Thymus (tissue), 14 donors: ENCODE measurements at places on chromosomes 16 and 17.

DNA sequence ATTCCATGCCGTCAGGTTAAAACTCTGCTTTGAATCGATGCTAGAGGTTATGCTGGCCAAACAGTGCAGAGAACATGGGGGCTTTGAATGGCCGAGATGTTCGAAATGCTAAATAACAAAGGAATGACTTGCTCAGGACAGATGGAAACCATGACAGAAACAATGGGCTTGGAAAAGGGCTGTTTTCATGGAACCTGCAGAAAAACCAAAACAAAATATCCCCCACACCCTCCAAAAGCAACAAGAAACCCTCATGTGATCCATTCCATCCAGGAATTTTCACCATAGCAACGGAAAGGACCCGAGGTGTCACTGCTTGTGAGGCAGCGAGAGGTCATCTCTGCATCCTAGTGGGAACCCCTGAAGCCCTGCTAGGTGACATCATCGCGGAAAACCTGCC is 25.5 kb downstream of the GPRC5B start:
- DNase-seq: no peak
- no peaks in the 10 kb centered on the region for H3K36me3 ChIP-seq
- H3K4me3 ChIP-seq: no peak overlapping the region
- H3K27me3 ChIP-seq: no peaks in the 10 kb centered on the region

GRCh38 chr17:339193-340061 is 13.2 kb downstream of the RPH3AL start:
- H3K4me3 ChIP-seq: no peak overlapping the region
- H3K4me1 ChIP-seq: no peaks in the 10 kb centered on the region
- H3K27me3 ChIP-seq: peaks cover 13% of the 10 kb centered on the region
- no peaks in the 10 kb centered on the region for H3K36me3 ChIP-seq
- no peak for DNase-seq

- H3K36me3 ChIP-seq: peaks cover 39% of the 10 kb centered on the region
- no peak for DNase-seq
Observed at GRCh38 chr16:75566758-75567255, 628 bp downstream of the GABARAPL2 start.

DNA sequence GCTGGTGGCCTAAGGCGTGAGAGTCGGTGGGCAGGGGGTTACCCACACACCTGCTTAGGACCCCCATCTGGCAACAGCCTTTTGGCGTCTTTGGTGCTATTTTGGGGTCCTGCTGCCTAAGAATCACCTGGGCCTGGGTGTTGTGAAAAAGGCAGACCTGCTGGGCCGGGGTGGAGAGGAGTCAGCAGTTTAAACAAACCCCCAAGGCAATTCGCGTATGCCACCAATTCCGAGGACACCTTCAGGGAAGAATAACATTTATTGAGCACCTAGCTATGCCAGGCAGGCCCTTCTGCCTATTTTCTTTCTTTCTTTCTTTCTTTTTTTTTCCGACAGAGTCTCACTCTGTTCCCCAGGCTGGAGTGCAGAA is 53.9 kb upstream of the TOB1 start:
- no peak overlapping the region for H3K4me3 ChIP-seq
- H3K27ac ChIP-seq: no peak overlapping the region
- no peaks in the 10 kb centered on the region for H3K27me3 ChIP-seq
- H3K36me3 ChIP-seq: no peaks in the 10 kb centered on the region

DNA sequence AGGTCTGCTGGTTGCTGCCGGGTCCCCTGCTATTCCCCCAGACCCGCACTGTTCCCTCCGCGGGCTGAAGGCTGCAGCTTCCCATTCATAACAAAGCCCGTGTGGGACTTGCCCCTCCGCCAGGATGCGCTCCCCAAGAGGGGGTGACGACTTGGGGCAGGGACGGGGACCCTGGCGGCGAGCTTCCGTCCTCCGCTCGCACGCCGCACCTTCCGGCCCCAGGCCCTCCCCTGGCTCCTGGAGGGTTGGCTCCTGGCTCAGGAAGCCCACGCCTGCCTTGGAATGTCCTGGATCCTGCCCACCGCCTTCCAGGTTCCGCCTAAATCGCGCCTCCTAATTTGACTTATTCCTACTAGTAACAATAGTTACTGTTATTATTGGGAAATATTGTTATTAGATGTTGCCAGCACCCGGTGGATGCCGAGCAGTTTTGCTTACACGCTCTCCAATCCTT is 1.1 kb upstream of the TFAP4 start:
- peak; percentile 64 for DNase-seq
- H3K27ac ChIP-seq: peak overlapping the region; percentile 99
- H3K4me1 ChIP-seq: peaks cover 39% of the 10 kb centered on the region
- peaks cover 3% of the 10 kb centered on the region for H3K36me3 ChIP-seq
- no peaks in the 10 kb centered on the region for H3K27me3 ChIP-seq
- peak overlapping the region; percentile 82 for H3K4me3 ChIP-seq

DNA sequence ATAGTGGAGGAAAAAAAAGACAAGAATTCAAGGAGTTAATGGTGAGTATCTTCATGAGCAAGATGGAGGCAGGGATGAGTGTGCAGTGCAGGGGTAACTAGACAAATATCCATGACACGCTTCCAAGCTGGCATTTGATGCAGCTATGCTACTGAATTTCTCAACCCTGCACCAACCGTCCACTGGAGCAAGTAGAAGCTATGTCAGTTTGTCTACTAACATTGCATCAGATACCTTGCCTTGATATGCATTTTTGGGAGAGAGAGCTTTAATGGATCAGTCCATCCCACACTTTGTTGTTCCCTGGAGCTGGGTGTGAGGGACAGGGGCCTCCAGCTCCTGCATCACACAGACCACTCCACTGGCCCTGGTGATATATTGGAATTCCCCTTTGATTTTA is 16.4 kb downstream of the CCL11 start:
- H3K27me3 ChIP-seq: no peaks in the 10 kb centered on the region
- no peaks in the 10 kb centered on the region for H3K36me3 ChIP-seq
- no peak overlapping the region for H3K4me3 ChIP-seq
- no peak for DNase-seq
- H3K27ac ChIP-seq: no peak overlapping the region

DNA sequence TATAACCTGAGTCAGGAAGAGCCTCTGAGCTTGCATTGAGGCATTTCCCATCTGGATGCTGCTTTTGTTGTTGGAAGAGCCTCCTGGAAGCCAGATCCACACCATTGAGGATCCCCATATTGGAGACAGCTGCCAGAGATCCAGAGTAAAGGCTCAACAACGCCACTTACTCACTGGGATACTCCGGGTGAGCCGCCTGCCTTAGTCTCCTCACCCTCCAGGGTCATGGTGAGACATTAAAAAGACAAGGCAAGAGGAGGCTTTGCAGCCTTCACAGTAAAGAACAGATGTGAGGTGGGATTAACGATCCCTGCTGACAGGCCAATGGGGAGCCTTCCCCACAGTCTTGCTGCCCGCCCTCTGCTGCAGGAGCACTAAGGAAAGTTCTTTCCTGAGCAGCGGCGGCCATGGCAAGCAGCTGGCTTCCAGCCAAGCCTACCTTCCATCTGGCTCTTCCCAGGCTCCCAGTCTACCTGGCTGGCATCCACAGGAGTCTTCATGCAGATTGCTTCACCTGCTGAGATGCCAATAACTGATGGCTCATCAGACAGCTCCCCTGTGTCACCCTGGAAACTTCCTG is 198.5 kb downstream of the CYLD start:
- DNase-seq: no peak
- H3K4me3 ChIP-seq: no peak overlapping the region
- H3K27me3 ChIP-seq: no peaks in the 10 kb centered on the region
- H3K4me1 ChIP-seq: no peaks in the 10 kb centered on the region
- H3K27ac ChIP-seq: no peak overlapping the region

DNA sequence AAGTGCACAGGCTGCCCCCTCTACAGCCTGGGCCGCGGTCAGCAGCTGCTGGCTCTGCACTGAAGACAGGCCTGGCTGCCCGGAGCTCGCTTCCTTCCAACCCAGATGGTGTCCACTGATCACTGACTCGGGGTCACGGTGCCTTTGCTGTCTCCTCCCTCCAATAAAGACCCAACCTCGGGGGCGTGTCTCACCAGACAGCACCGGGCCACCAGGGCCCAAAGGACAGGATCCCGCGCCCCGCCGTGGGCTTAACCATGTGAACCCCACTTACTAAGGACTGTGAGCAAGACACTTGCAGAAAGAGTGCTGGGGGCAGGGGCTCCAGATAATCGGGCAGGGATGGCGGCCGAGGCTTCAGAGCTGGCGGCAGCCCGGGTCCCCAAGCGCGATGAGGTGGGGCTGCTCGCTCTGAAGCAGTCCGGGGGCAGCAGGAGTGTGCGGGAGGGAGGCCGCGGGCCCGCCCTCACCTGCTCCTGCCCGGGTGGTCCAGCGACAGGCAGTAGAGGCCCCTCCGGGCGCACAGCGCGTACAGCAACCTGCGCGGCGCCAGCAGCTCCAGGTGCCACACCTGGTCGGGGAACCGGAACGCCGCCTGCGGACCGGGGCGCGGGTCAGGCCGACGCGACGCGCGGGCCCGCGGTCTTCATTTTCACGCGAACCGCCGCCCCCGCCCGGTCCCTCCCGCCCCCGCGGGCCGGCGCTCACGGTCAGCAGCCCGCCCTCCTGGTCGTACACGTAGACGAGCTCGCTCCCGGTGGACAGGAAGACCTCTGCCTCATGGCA is 502 bp downstream of the FAAP100 start:
- DNase-seq: no peak
- H3K36me3 ChIP-seq: peaks cover 33% of the 10 kb centered on the region
- no peaks in the 10 kb centered on the region for H3K27me3 ChIP-seq
- H3K4me3 ChIP-seq: peak overlapping the region; percentile 87
- no peak overlapping the region for H3K27ac ChIP-seq

- no peak overlapping the region for H3K27ac ChIP-seq
- no peak overlapping the region for H3K4me3 ChIP-seq
- H3K27me3 ChIP-seq: no peaks in the 10 kb centered on the region
- H3K36me3 ChIP-seq: no peaks in the 10 kb centered on the region
- H3K4me1 ChIP-seq: no peaks in the 10 kb centered on the region
Observed at GRCh38 chr16:8655184-8655717, 19.2 kb upstream of the ABAT start.

- no peaks in the 10 kb centered on the region for H3K27me3 ChIP-seq
- H3K4me1 ChIP-seq: no peaks in the 10 kb centered on the region
- DNase-seq: no peak
Observed at GRCh38 chr16:939941-940340, 30.8 kb downstream of the LMF1 start.

GRCh38 chr16:23505180-23505665 is 5.1 kb downstream of the GGA2 start:
- no peak for DNase-seq
- peaks cover 19% of the 10 kb centered on the region for H3K4me1 ChIP-seq
- no peaks in the 10 kb centered on the region for H3K27me3 ChIP-seq
- H3K4me3 ChIP-seq: no peak overlapping the region
- H3K36me3 ChIP-seq: no peaks in the 10 kb centered on the region

- H3K4me1 ChIP-seq: peaks cover 14% of the 10 kb centered on the region
- H3K27ac ChIP-seq: no peak overlapping the region
- H3K36me3 ChIP-seq: no peaks in the 10 kb centered on the region
- no peak overlapping the region for H3K4me3 ChIP-seq
- H3K27me3 ChIP-seq: no peaks in the 10 kb centered on the region
- DNase-seq: no peak
Observed at GRCh38 chr17:64982139-64982915, 63.0 kb upstream of the LRRC37A3 start.

DNA sequence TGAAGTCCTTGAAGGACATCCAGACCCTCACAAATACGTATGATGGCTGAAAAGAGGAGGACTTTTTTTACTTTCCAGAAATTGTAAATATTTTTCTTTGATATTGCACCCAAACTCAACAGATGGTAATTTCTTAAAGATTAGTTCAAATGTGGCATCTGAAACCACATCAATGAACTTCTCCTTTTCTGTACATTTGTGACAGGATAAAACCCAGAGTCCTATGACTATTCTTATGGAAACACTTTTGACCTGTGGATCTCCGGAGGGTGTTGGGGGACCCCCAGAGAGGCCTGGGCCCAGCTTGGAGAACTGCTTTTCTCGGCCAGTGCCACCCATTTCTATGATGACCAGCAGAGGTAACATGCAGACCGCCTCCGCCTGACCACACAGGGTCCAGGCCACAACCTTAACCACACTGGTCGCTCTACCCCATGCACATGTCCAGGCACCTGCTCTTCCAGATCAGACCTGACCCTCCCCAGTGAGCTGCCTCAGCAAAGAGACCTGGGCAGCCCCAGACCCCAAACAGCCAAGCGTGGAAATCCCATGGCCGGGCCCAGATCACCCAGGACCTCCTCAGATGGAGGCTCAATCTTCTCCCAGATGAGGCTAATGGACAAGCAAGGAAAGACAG is 22.7 kb downstream of the RPH3AL start:
- peaks cover 23% of the 10 kb centered on the region for H3K27me3 ChIP-seq
- H3K4me3 ChIP-seq: no peak overlapping the region
- DNase-seq: no peak
- H3K36me3 ChIP-seq: no peaks in the 10 kb centered on the region

DNA sequence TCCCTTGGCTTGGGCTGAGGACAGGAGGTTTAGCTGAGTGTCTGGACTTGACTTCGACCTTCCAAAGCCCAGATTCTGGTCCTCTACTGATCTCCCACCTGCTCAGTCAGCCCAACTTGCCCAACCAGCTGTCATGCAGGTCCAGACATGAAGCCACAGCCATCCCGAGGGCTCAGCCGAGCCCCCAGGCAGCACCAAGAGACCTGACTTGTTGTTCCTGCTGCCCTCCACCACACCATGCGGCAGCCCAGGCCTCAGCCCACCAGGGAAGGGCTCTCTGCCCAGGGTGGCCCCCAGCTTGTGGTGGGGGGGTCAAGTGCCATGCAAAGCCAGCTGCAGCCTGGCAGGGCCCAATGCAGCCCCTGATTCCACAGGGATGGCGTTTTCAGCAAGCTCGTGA is 17.2 kb upstream of the CACNG4 start:
- H3K4me1 ChIP-seq: no peaks in the 10 kb centered on the region
- H3K4me3 ChIP-seq: no peak overlapping the region
- H3K36me3 ChIP-seq: no peaks in the 10 kb centered on the region
- no peak overlapping the region for H3K27ac ChIP-seq
- no peak for DNase-seq
- H3K27me3 ChIP-seq: peaks cover 22% of the 10 kb centered on the region

DNA sequence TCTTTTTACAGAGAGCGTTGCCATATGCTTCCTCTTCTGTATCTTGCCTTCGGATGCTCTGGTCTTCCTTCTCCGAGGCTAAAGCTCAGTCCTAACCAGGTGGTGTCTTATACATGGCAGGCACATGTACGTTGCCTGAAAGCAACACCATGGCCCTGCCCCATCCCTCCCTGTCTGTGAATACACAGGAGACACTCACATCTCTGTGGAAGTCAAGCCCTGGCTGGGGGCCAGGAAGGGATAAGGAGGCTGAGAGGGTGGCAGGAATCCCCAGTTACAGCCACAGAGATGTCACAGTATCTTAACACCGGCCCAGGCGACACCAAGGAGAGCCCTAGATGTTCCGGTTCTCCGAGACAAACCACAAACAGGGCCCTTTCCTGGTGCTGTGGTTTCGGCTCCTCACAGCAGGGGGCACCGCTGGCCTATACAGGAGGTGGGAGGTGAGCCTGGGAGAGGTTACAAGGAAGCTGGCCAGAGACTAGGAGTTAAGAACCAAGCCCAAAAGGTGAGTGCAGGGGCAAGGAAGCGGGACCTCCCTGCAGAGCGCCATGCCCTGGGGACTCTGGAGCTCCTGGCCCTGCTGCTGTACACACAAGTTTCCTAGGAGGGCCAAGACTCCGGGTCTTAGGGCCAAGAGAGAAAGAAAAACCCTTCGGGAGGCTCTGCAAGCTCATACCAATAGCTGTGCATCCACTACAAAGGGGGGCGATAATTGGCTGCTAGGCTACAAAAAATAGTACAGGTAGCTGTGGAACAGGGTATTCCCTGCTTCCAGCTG is 41.7 kb downstream of the SRL start:
- H3K27me3 ChIP-seq: no peaks in the 10 kb centered on the region
- no peaks in the 10 kb centered on the region for H3K36me3 ChIP-seq
- peak; percentile 31 for DNase-seq
- H3K27ac ChIP-seq: no peak overlapping the region
- no peaks in the 10 kb centered on the region for H3K4me1 ChIP-seq

- H3K4me1 ChIP-seq: no peaks in the 10 kb centered on the region
- no peaks in the 10 kb centered on the region for H3K36me3 ChIP-seq
- no peak for DNase-seq
- no peak overlapping the region for H3K4me3 ChIP-seq
- H3K27ac ChIP-seq: no peak overlapping the region
Observed at GRCh38 chr17:12047681-12048376, 27.2 kb downstream of the MAP2K4 start.
